ENCODE measurements at places on chromosomes 2 and 18. TPM values are rescaled to one million over a fixed set of nuclear protein-coding genes. Genes with fewer than 3 reads are reported as not detected.

GRCh38 chr2:85723707-85724360 lies 29.7 kb downstream of the GNLY start:
- no peaks in the 10 kb centered on the region for H3K36me3 ChIP-seq
- H3K4me3 ChIP-seq, result no peak overlapping the region
- H3K27ac ChIP-seq, result no peak overlapping the region
- H3K4me1 ChIP-seq, result peaks cover 4% of the 10 kb centered on the region
- no peak for DNase-seq

DNA sequence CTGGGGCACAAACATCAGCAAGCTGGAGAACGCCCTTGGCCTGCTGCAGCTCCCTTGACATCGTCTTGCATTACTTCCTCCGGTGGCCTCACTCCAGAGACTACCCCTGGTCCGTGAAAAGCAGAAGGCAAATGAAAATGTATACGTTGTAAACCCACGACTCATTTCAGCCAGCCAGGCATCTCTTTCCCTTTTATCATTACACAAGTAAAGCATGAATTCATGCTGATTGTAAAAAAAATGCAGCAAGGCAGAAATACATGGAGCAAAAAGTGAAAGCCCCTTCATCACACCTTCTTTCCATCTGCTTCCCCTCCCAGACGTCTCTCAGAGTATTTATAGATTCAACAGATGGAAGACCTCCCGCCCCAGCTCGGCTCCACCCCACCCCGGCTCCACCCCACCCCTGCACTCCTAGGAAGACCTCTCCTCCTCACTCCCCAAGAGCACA lies 41.6 kb upstream of the RALBP1 start:
- peaks cover 22% of the 10 kb centered on the region for H3K4me1 ChIP-seq
- H3K27ac ChIP-seq, result no peak overlapping the region
- H3K36me3 ChIP-seq, result no peaks in the 10 kb centered on the region
- no peak for DNase-seq
- no peaks in the 10 kb centered on the region for H3K27me3 ChIP-seq

DNA sequence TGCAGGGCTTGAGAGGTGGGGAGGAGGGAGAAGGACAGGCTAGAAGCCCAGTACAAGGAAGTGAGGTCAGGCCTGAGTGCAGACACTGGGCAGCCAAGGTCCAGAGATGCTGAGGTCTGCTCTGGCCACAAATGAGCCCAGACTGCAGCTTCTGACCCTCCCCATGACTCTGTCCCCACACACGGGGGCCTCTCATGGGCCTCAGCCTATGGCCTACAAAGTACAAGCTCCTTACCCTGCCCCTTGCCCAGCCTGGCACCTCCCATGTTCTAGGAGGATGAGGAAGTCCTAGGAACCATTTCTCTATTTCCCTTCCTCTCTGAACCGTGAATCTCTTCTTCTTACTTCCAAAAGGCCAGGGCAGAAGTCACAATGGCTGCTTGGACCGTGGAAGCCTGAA lies 193.8 kb downstream of the ANKRD30B start:
- H3K27ac ChIP-seq, result no peak overlapping the region
- no peaks in the 10 kb centered on the region for H3K4me1 ChIP-seq
- no peaks in the 10 kb centered on the region for H3K36me3 ChIP-seq
- H3K27me3 ChIP-seq, result no peaks in the 10 kb centered on the region
- DNase-seq, result no peak

DNA sequence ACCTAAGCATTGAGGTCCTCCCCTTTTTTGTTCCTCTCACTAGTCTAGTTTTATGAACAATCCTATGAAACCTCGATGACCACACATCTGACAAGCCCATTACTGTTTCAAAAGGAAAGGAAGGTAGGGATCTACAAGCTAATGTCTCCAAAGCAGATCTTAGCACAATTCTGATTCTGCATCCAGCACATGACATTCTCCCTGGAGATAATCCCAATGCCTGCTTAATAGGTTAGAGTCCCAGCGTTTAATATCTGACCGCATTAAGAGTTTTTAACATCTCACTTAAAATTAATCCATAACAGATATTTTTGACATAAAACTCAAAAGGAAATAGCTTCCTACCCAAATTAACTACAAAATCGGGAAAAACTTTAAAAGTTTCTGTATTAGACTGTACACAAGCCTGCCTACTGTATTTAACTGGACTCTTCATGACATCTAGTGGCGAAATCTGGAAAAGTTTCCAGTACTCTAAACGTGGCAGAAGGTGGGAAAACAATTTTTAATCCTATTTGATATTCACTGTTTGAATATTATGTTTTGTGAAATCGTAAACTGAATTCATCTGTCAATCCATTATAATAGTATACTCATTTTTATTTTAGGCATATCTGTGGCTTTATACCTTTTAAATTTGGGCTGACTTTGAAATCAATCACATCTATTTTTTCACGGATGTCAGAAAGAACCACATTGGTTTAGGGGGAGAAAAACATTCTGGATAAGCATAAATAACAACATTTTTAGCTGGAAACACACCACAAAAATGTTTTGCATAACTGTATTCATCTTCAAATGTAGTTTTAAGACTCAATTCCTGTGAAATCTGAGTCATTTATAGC lies 62.4 kb downstream of the TXNL1 start:
- no peaks in the 10 kb centered on the region for H3K27me3 ChIP-seq
- DNase-seq, result no peak
- peaks cover 3% of the 10 kb centered on the region for H3K36me3 ChIP-seq
- no peak overlapping the region for H3K4me3 ChIP-seq
- no peak overlapping the region for H3K27ac ChIP-seq

- H3K36me3 ChIP-seq, result peaks cover 7% of the 10 kb centered on the region
- H3K4me3 ChIP-seq, result peak overlapping the region; percentile 61
- peaks cover 51% of the 10 kb centered on the region for H3K4me1 ChIP-seq
Measured at GRCh38 chr2:237669628-237670392, 42.4 kb downstream of the LRRFIP1 start.

DNA sequence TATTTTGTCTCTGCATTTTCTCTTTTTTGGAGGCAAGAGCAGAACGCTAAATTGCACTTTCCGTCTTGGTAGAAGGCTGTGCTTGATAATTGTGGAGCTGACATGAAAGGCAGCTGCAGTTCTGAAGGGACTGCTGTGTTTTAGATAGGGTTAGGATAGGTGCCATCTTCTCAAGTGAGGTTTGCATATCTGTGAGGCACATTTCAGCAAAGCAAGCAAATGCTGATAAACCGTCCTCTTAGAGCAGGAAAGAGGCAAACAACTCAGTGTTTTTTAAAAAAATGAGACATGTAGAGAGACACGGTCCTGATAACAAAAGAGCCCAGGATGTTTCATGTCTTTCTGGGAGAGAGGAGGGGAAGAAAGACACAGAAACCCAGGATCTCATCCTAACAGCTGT lies 217.7 kb downstream of the SOCS6 start:
- H3K27me3 ChIP-seq, result peaks cover 26% of the 10 kb centered on the region
- H3K4me1 ChIP-seq, result no peaks in the 10 kb centered on the region
- no peak overlapping the region for H3K27ac ChIP-seq
- H3K36me3 ChIP-seq, result no peaks in the 10 kb centered on the region
- H3K4me3 ChIP-seq, result no peak overlapping the region
- DNase-seq, result no peak

DNA sequence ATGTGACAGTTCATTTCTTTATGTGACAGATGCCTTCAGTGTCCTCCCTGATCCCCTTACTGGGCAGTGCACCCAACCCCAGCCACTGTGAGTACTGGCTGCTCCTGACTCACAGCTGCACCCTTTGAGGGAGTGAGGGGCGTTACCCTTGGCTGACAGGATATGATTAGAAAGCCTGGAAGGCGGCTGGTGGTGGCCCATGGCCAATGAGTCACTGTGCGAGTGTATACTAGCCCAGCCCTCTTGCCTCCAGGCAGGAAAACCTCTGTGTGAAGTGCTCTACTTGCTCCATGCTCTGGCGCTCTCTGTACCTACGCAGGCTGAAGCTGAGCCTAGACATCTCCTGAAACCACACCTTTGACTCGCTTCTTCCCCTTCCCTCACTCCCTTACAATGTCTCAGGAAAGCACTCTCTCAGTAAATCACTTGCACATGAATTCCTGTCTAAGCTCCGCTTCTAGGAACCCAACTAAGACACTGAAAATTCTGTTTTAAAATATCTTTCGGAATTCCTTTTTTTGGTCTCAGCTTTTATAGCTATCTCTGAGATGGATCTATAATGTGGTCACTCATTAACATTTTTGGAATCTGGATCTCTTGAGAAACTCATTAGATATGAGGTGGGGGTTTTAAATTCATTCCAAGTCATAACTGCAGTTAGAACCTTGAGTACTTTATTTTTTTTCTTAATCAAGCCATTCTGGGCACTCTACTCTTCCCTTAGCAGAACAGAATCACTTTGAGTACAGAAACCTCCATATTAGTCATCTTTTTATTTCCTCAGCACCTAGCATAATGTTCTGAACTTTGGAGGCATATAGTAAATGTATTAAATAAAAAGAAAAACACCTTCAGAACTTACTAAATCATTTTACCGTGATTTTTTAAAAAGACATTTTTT lies 25.3 kb upstream of the STAM2 start:
- H3K4me3 ChIP-seq, result peak overlapping the region; percentile 16
- H3K27me3 ChIP-seq, result no peaks in the 10 kb centered on the region
- H3K4me1 ChIP-seq, result peaks cover 20% of the 10 kb centered on the region
- no peak for DNase-seq

DNA sequence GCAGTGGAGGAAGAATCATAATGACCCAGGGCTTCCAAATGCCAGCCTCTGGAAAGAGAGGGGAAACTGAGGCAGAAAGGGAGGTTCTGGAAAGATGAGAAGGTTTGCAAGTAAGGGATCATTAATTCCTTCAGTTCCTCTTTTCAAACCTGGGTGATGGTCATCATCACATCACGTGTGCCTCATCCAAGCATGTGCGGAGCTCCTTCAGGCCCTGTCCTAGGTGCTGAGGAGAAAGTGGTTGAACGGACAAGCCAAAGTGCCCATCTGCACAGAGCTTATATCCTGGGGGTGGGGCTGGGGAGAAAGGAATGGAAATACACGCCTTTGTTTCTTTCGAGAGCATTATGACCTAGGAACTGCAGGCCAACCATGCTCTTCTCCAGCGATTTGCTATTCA lies 60.2 kb upstream of the AFF3 start:
- H3K4me3 ChIP-seq, result no peak overlapping the region
- peaks cover 20% of the 10 kb centered on the region for H3K4me1 ChIP-seq
- no peaks in the 10 kb centered on the region for H3K27me3 ChIP-seq
- H3K36me3 ChIP-seq, result no peaks in the 10 kb centered on the region
- DNase-seq, result no peak
- no peak overlapping the region for H3K27ac ChIP-seq

Gene TSN
- total RNA-seq, result 57.1 TPM

Data from chondrocyte (in vitro differentiated cells).